Activated CD8-positive, alpha-beta memory T cell treated with anti-CD3 and anti-CD28 coated beads for 48 hours (primary cell): ENCODE measurements at places on chromosomes 1 and 21.

- DNase-seq = no peak
These were observed 68.3 kb downstream of the CLIC6 start for GRCh38 chr21:34737115-34737514.

DNA sequence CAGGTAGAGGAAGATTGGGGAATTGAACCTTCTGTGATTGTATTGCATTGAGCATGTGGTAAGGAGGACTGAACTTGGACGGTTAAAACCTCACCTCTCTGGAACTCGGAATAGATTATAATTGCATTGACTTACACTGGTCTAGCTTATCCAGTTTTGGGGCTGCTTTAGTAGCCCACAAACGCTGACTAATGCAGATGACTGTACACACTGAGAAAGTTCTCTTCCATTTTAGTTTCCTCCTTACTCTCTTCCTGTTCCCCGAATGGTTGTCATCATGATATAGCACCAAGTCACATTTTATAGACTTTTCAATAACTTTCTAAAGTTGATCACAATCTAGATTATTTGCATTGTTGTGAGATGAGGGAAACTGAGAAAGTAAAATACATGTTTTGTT, 78.2 kb downstream of the NFIA start:
- no peak for DNase-seq

DNA sequence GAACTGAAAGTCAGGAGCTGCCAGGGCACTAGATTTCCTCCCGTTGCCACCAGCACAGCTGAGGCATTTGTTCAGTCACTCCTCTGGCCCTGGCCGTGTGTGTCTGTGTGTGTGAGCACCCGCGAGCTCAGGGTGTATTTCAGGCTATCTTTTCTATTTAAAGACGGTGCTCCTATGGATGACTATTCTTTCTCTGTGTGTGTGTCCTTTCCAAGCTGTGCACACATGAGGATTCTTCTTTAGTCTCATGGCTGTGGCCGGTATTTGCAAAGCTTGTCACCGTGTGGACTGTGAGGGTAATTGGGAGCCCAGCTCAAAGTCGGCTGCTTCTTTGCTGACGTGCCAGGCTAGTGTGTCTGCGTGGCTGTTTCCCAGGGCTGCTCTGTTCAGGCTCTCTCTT, 3.0 kb upstream of the KCND3 start:
- DNase-seq = no peak

DNA sequence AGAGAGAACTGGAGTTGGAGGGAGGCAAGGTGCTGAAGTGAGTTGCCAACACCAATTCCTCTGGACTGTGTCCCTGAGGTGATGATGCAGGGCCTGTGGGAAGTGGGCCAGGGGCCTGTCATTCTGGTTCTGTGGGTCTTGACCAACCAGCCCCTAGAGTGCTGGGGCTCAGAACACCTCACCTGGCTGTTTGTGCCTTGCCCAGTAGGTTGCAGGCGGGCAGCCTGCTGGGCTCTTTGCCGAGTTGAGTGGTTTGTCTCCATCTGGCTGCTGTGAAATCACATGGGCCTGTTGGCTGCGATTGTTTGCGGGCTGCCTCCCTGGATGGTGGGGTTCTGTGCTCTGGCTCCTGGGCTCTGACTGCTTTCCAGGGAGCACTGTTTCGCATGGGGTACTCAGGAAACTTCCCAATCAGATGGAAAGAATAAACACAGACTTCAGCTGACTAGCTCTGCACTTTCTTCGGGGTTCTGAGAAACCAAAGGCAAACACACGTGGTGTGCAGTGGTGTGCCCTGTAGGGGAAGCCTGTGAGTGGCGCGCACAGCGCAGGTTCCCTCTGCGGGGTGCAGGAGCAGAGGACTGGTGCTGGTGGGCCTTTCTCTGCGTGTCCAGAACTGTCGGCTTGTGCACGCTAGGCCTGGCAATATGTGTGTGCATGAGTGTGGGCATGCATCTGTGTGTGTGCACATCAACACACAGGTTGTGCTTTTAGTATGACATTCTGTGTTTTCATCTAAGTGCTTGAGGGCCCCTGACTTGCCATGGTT, 95.1 kb downstream of the RHOU start:
- no peak for DNase-seq
